Central memory CD8-positive, alpha-beta T cell (primary cell): ENCODE measurements at places on chromosomes 3 and 15.
A peak's percentile ranks its signal among the peaks of the same experiment; 100 is the strongest.

- H3K4me3 ChIP-seq = no peak overlapping the region
- H3K27me3 ChIP-seq = no peaks in the 10 kb centered on the region
Observed at GRCh38 chr3:49831341-49831740, 17.6 kb upstream of the UBA7 start.

DNA sequence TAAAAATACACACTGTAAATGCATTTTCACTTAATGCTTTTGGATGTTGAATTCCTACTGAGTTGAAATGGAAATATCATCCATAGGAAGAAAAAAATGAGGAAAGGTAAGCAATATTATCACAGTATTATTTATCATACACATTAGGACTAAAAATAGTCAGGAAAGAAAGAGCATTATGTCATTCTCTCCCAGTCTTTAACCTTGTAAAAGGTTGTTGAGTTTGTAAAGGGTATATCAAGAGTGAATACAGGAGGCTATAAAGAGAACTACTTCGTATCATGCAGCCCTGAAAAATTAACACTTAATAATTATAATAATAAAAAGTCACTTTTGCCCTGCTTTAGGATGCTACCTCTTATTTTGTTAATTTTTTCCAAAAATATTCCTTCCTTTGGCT, 395.8 kb downstream of the FOXP1 start:
- no peak overlapping the region for H3K27ac ChIP-seq
- no peak for DNase-seq
- no peaks in the 10 kb centered on the region for H3K27me3 ChIP-seq
- peaks cover 3% of the 10 kb centered on the region for H3K36me3 ChIP-seq

DNA sequence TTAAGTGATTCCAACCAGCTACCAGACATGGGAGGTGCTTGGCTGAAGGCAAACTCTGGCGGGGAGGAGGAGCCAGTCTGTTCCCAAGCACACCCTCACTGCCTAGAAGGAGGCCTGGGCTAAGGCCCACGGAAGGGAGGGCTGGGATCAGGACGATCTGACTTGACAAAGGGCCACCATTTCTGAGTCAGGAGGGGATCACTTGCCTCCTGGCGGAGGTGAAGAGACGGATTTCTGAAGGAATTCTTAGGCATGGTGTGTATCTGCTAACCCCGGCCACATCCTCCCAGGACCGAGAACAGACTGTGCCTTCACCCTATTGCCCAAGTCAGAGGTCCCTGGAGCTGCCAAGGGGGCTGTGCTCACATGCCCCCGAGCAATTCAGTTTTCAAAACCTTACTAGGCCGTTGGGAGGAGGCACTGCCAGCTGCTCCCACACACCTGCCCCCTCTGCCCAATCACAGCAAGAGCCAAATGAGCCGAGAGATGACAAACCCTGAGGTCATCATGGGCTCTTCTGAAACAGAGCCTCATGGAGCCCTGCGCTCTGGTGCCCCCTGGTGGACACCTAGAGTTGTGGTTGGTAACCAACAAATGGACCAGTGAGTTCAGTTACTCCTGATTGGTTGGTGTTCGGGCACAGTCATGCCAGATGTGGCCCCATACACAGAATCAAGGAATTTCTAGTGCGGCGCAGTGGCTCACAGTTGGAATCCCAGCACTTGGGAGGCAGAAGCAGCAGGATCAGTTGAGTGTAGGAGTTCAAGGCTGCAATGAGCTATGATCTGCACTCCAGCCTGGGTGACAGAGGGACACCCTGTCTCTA, 6.5 kb upstream of the TNK2 start:
- peak; percentile 92 for DNase-seq
- H3K27me3 ChIP-seq = peaks cover 23% of the 10 kb centered on the region
- no peak overlapping the region for H3K4me3 ChIP-seq

DNA sequence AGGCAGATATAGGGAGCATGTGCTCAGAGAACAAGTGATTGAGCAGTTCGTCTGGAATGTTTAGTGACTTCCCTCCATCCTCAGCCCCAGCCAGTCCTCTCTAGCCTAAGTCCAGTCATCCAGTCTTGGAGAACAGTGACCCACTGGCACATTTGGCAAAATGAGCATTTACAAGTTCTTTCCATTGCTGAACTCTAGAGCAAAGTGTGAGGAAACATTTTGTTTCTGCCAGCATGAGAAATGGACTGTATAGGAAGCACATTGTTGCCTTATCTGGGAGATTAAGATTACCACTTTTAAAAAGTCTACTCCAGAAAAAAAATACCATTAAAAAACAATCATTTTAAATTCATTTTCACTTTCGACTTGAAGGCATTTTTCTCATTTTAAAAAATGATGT, 353.6 kb downstream of the SHQ1 start:
- H3K4me1 ChIP-seq = no peaks in the 10 kb centered on the region
- no peak overlapping the region for H3K27ac ChIP-seq
- H3K36me3 ChIP-seq = no peaks in the 10 kb centered on the region
- H3K4me3 ChIP-seq = no peak overlapping the region
- no peak for DNase-seq

- peaks cover 7% of the 10 kb centered on the region for H3K4me1 ChIP-seq
- H3K36me3 ChIP-seq = no peaks in the 10 kb centered on the region
Observed at GRCh38 chr3:128710816-128711433, 15.1 kb upstream of the RAB7A start.
